Activated T-cell treated with anti-CD3 and anti-CD28 coated beads for 4 hours (primary cell): ENCODE measurements at places on chromosomes 7 and 10.
A peak's percentile ranks its signal among the peaks of the same experiment; 100 is the strongest.

DNA sequence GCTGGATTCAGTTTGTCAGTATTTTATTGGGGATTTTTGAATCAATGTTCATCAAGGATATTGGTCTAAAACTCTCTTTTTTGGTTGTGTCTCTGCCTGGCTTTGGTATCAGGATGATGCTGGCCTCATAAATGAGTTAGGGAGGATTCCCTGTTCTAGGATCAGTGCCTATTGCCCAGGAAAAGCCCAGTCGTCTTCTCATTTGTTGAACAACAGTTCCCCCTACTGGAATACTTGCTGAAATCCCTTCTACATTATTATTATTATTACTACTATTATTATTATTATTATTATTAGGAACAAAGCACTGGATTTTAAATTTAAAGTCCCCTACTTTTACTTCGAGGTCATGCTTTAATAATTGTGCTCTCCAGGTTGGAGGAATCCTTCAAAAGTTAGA, 528.9 kb downstream of the MAGI2 start:
- DNase-seq: no peak

DNA sequence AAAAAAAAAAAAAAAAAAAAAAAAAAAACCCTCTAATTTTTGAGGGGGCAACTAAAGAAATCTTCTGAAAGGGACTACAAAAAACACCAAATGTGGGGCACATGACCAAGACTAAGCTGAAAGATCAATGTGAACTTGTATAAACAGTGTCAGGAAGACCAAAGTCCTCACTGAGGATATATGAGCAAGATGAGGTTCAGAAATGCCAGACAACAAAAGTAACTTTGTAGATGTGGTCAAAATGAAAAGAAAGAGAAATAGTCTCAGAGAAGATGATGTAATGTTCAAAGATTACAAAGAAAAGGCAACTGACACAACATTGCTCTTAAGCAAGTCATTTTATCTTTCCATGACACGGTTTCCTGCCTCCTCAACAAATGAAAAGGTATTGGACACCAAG, 48.7 kb upstream of the PTPRZ1 start:
- DNase-seq: no peak

- no peak for DNase-seq
Observed at GRCh38 chr7:7766671-7767070, 48.3 kb upstream of the RPA3 start.

GRCh38 chr10:4824791-4825310, 1.2 kb upstream of the AKR1E2 start:
- DNase-seq: no peak

DNA sequence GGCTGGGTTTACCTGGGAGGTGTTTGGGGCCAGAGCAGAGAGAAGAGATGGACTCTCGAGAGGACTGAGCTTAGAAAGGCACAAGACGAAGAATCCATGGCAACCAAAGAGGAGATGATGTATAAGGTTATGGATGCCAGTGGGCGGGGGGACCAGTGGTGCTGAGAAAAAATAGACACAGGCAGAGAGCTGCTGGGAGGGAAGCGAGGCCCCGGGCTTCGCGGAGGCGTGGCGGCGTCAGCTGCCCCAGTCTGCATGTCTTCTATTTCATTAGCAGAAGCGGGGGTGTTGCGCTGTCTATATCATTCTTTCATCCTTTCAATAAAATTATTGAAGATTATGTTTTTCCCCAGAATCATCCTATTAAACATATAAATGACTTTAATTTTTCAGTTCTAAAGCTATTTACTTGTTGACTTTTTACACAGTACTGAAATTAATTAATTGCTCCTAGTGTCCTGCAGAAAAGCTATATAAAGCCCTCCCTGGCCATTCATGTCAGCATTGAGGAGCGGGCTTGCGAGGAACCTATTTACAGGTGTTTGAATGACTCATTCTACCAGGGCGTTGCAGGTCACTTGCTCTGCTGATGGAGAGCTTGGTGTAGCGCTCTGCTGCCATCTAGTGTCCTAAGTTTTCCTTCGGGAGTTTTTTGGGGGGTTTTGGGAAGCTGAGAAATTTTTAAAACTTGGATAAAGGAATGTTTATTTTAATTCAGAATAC, 42.9 kb upstream of the BHLHA15 start:
- peak; percentile 58 for DNase-seq

DNA sequence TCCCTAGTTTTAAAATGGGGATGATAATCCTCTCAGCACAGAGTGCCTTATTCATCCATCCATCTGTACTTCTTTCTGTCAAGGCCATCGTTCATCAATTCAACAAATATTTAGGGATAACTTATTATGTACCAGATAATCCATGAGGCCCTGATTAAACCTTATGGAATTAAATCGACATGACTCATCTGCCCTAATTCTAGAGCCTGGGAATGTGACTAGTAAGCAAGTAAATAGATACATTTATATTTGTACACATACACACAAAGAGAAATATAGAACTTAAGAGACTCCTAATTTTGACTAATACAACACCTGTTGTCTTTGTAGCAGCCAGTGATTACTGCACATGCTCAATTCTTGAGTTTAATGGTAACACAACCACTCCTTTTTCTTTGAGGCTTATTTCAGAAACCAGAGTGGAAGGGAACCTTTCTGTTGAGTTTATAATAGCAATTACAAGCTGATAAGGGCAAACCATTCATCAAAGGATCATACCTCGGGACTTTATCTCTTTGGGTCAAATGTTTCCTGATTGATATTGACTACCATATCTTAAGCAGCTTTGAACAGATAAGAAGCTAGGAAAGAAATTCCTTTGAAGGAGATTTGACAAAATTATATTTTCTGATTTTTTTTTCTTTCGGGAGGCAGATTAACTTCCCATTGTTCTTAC, 122.7 kb downstream of the ARID5B start:
- DNase-seq: no peak

DNA sequence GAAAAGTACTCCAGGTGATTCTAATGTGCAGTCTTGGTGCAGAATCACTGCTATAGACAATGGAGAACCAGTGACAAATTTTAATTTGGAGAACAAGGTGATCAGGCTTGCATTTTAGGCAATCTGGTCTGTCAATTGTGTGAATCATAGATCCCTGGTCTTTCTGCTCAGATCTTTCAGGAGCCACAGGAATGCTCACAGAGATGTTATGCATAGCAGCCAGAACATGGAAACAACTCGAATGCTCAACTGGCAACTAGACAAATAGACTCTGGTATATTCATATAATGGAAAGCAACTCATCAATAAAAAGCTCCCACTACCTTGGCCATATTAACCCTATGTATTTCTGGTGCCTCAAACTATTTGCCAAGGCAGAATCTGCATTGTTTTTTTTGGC, 209.1 kb downstream of the PHF14 start:
- no peak for DNase-seq

- DNase-seq: no peak
Observed at GRCh38 chr10:16964576-16965343, 147.5 kb upstream of the RSU1 start.

DNA sequence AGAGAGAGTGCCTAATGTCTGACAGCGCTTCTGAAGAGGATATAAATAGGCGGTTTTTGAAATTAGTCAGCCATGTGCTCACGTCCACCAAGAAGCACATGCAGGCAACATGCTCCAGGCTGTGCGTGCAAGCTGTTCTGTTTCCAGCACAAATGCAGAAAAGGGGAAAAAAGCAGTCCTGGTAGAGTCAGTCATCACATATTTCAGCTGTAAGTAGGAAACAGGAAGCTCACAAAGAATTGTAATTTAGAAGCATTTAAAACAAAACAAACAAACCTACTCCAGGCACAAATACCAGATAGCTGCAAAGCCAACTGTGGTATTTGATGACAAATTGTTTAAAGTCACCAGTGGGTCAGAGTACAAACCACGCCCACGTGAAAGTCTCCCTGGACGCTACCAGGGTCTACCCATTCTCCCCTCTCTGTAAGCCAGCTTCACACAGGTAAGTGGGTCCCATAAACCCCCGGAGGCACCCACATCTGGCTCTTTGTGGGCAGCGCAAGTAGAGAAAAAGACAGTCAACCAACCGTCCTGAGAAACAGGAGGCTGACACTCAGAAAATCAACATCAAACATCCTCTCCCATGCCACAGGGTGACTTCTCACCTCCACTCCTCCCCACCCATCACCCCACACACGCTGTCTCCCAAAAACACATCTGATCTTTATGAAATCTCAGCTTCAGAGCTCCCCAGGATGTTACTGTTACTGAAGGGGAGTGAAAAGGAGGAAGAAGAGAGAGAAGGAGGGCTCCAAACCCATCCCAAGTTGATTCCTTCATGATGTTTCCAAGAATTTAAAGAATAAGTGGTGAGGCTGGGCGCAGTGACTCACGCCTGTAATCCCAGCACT, 186.4 kb downstream of the FAM107B start:
- DNase-seq: no peak

GRCh38 chr7:129911790-129912189, 41.0 kb downstream of the UBE2H start:
- DNase-seq: no peak

- DNase-seq: no peak
Observed at GRCh38 chr10:21293518-21294356, 231.7 kb downstream of the SKIDA1 start.

GRCh38 chr10:80632742-80633141, 95.0 kb downstream of the SH2D4B start:
- DNase-seq: no peak

DNA sequence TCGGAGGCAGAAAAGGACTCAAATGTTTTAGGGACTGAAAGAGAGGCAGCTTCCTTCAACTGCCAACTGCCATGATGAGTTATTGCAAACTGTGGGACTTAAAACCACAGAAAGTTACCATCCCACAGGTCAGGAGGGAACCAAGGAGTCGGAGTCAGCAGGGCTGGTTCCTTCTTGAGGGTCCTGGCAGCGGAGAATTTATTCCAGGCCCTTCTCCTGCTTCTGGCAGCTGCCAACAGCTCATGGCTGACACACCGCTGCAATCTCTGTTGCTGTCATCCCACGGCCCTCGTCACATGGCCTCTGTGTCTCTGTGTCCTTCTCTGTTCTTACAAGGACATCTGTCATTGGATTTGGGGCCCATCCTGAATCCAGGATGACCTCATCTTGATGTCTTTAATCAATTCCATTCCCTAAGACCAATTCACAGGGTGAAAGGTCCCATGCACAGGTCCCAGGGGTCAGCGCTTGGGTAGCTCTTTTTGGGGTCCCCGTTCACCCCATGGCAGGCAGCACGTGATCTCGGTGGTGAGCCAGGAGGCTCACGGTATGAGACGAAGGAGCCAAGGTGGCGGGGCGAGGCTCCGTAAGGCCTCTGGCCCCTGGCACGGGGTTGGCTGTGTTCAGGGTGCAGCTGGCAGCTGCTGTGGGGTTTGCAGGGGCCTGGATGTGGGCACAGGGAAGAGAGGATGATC, 27.4 kb upstream of the PSMG3 start:
- no peak for DNase-seq

- no peak for DNase-seq
Observed at GRCh38 chr10:88150339-88150738, 286.9 kb downstream of the PTEN start.

DNA sequence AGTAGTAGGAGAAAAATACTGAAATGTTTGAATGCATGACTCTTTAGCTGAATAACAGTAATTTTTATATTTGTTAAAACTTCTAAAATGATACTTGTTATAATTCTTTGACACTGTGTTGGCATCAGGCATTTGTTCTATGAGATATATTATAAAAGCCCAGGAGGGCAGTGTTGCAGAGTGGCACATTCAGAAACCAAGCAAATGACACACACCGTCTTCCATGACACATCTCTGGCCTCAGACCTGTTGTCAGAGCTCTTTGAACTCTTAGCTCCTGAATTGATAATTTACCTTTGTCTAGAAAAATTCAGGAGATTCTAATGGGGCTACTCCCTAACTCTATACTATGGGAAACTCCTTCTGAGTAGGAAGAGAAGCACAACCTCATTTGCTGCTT, 62.4 kb upstream of the MDFIC start:
- no peak for DNase-seq

DNA sequence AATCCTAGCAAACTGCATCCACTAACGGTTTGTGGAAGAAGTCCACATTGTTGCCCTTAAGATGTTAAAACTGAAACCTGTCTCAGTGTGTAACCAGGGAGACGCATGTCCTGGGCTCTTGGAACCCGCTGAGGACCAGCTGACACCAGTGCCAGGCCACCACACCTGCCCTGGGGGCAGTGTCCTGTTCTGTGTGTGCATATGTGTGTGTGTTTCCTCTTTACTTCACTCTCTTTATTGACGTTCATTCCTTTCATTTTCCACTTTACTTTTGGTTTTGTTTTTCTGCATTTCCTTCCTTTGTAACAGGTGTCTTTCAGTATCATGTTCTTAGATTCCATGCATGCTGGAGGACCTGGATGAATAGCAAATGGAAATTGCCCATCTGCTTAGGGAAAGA, 83.8 kb downstream of the TEX36 start:
- no peak for DNase-seq

DNA sequence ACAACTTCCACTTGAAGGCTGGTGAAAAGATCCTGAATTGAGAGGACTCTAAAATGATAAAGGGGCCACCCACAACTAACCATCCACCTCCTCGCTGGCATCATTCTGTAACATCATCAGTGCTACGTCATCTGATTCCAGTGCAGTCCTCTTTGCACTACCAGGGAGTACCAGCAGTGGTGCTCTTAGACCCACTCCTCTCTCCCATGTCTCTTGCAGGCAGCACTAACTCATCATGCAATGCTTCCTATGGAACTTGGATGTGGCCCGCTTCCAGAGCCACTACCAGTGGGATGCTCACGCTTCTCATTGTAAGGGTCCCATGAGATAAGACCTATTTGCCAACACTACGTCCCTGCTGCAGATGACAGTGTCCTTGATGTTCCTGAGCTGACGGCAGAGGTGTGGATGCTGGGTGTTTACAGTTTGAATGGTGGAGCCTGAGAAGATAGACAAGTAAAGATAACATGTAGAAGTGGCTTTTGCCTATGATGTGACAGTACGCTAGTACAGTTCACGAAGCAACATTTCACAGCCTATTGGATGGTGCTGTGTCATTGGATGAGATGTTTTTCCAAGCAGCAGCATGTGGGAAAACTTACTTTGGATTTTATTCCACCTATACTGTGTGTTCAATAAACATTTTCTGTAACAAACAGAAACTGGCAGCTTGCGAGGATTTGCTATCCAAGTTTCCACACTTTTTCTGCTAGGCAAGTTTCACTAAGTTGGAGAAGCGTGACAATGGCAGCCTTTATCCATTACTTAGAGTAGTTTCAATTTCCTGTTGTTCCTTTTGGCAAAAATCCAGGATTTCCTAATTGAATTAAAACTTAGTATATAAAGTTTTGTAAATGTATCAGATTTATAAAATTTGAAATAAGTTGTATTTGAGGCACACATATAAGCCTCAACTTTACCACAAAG, 35.8 kb upstream of the COBL start:
- DNase-seq: no peak

DNA sequence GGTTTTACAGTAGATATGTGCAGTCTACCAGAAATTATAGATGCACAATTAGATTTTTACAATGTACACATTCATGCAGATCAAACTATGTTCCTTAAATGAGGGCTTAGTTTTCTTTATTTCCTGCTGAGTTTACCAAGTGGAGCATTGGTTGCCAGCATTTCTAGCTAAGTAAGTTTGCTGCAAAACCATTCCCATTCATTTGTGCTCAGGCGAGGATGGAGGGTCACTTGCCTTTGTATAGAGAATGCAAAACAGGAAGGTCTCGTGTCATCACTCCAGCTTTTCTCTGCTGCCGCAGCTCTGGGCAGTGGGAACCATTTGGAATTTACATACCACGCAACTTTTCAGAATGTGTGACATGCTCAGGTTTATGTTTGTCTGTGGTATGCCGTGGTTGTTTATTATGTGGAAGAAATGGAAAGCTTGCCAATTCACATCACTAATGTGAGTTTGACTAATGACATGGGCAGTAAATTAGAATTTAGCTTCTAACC, 198.6 kb downstream of the TRIL start:
- DNase-seq: no peak
